ENCODE measurements at places on chromosomes 7 and 10.
A peak's percentile ranks its signal among the peaks of the same experiment; 100 is the strongest.

DNA sequence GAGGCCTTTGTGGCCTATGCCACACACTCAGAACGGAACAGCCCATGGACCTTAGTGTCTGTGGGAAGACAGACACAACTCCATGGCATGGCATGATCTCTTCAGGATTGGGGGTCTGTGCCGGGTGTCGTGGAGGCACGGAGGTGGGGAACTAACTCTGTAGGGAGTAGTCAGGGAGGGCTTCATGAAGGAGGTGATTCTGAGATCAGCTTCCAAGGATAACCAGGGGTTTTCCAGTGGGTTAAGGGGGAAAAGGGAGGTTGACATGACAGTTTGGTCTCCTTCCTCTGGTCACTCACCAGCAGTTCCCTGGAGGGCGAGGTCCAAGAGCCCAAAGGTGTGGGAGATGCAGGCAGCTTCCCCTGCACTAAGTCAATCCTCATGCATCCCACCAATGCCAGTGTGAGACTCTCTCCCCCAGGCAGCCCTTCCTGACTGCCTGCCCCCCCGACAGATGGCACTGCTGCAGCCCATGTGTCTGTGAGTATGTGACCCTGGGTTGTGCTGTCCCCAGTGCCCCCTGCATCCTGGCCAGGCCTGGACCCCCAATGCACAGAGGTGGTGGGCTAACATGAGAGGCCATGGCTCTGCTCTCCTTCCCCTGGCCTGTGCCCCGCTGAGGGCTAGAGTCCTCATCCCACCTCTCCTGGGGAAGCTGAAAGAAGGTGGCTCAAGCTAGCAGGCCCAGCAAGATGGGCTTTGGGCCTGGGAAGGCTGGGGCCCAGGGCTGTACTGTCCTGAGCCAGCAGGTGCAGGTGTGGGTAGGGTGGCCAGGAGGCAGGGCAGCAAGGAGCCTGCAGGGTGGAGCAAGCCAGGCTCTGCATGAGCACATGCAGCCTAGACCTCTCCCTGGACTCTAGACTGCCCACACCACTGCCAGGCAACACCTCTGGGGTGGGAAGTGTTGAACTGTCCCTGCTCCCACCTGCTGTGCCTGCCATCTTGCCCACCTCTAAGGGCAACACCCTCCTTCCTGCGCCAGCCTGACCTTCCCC lies 39.7 kb downstream of the RASGEF1A start:
- DNase-seq, result no peak

DNA sequence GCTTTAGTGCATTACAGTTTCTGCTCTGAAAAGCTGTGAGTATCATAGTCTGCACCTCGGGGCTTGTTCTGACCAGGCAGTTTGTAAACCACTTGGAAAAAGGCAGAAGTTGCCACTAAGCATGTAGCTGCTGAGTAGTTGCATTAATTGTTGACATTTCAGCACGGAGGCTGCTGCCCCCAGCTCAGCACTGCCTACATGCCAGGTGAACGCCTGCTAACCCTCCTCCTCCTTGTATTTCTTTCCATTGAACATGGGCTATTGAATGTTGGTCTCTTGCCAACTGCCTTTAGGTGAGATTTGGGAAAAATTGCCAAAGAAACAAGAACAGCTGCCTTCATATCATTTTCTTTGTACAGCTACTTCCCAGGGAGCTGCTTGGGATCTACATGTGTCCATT lies 164.2 kb downstream of the RAPGEF5 start:
- no peak for DNase-seq

DNA sequence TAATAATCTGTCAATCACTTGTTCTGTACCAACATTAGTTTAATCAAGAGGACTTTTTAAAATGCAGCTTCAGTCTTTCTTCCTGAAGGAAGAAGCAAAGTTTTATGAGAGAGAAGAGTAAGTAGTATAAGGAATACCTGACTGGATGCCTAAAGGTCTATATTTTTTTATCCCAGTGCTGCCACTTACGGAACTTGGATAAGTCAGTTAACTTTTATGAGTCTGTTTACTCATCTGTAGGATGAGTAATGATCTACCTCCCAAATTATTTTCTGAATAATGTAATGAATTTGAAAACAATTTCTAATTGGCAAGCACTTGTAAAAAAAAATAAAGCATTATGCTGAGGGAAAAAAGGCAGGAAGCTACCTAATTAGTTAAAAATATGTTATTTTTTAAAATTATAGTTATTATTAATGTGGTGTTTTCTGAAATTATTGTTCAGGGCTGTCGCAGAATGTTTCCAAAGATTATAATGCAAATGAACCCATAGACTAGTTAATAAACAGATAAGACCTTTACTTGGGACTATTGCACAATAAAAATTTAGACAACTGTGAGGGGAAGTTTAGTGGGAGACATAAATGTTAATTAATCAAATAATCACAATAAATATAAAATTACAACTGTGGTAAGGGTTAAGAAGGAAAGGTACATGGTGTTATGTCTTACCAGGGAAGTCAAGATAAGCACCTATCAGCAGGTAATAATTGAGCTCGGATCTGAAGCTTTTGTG lies 24.6 kb downstream of the SLK start:
- no peak for DNase-seq

DNA sequence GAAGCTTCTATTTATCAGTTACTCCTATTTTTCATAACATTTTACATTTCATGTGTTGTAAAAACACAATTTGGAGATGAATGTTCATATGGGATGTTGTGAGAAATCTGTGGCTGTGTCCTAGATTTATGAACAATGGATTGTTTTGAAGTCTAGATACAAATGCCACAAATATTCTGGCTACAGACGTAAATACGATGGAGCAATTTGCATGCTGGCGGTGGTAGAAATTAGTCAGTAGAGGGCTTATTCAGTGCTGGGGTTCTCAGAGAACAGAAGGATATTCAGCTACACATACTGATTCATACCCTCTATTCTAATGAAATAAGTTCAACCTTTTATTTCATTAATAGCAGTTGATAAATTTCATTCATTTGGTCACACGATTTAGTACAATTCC lies 48.8 kb downstream of the PLPP4 start:
- DNase-seq, result no peak

- DNase-seq, result no peak
Observed at GRCh38 chr10:91787810-91788209, 10.4 kb upstream of the TNKS2 start.

DNA sequence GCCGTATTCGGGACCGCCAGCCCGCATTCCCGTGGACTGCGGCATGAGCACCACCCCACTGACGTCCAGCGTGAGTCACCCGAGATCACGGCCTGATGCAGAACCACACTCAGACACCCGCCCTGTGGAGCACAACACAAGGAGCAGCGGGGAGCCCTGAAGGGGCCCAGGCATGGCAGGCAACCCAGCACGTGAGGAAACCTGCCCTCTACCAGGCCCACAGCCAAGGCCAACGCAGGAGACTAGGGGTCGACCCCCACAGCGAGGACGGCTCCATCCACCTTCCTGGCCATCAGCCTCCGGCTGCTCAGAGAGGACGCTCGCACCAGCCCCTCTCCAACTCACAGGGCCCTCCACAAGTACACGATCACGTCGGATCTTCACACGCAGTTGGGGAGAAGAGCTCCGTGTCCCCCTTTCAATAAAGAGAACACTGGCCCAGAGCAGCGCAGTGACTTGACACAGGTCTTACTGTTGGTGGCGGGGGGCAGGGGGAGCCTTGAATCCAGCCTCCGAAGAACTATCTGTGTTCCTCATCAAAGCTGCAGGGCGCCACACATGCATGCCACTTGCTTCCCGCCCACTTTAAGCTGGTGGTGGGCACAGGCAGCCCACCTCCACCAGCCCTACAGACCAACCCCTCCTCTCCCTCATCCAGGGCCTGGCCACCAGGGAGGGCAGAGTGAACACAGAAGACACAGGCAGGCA lies 22.0 kb downstream of the MAD1L1 start:
- DNase-seq, result no peak

DNA sequence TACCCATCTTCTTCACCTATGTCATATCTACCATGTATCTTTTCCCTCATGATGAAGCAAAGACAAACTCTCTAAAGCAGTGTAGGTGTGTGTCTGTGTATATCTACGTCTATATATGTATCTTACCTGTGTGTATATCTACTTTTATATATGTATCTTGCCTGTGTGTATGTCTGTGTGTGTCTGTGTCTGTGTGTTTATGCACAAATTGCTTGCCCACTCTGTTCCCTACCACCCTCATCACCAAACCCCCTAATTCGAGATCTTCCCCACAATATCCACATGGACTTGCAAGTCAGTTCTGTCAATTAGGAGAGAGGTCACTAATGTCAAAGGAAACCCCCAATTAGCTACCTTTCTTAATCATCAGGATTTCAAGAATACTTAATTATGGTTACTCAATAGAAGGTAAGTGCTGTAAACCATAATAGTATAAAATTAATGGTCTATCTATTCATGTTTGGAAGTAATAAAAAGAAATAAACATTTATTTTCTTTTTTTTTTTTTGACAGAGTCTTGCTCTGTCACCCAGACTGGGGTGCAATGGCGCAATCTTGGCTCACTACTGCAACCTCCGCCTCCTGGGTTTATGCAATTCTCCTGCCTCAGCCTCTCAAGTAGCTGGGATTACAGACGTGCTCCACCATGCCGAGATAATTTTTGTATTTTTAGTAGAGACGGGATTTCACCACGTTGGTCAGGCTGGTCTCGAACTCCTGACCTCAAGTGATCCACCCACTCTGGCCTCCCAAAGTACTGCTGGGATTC lies 43.6 kb downstream of the ANKRD61 start:
- no peak for DNase-seq

DNA sequence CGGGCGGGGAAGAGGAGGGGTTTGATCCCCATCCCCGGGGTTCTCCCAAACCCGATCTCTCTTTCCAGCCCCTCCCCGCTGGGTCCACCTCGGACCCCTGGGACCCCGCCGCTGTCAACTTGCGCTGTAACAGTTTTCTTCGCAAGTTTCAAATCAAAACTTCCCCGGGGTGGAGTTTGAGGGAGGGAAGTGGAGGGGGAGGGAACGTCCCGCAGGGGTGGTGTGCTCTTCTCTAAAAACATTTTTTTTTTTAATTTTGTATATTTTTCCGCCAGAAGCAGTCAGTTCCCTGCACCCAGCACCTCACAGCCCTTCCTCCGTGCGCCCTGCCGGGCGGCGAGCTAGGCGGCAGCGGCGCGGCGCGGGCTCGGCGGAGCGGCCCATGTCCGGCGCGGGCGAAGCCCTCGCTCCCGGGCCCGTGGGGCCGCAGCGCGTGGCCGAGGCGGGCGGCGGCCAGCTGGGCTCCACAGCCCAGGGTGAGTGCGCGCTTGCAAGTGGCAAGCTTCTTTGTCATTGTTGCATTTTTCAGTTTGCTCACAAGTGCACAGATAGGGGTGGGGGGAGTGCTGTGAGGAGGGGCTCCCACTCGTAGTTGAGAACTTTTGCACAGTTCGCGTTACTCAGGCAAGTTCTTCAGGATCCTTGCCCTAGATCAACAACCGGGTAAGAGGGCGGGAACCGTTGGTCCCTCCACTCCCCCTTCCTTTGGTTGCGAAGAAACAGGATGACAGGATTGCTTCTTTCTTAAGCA lies 933 bp downstream of the MDFIC start:
- peak; percentile 77 for DNase-seq

DNA sequence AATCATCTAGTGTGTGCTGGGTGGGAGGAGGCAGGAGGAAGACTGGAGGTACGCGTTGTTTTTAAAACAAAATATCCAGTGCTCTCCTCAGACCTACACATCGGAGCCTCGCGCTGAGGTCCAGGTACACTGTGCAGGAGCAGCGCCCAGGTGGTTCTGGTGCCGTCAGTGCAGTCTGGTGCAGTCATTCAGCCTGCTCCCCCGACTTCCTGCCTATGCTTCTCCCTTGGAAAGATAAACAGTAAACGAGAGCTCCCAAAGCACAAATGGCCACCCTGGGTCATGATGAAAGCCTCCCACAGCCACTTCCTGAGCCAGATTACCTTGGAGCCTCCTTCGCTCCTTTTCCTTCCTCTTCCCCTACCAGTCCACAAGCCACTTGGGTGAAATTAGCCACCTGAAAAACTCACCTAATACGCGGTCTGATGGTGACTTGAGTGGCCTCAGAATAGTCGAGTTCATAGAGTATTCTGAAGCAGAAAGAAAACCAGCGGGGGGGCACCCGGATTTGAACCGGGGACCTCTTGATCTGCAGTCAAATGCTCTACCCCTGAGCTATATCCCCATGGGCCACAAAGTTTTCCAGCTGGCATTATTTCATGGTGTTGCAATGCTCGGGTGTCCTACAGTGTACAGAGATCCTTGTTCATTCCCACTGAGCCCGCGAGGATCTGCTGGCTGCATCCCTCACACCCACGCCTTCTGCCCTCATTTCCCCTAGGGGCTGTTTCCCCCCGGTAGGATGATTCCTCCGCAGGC lies 82.5 kb downstream of the ZNF467 start:
- peak; percentile 72 for DNase-seq

GRCh38 chr7:77501192-77501515 lies 35.9 kb upstream of the PTPN12 start:
- no peak for DNase-seq

DNA sequence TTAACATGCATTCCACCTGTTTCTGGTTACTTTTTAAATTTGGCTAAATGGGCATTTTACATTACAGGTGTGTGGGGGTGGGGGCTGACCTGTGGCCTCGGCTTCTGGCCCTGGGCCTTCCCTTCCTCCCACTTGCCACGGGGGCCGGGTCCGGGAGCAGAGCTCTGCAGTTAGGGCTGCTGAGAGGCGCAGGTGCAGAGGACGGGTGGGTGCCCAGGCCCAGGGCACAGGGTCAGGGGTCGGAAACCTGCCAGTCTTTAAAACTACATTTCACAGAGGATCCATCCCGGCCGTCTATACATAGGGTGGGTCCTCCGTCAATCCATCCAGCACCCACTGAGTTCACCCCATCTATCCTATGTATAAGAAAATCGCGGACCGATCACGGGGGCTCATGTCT lies 106.5 kb upstream of the INSIG1 start:
- DNase-seq, result no peak

GRCh38 chr7:34759477-34760125 lies 101.6 kb downstream of the NPSR1 start:
- peak; percentile 32 for DNase-seq

GRCh38 chr7:116948934-116949333 lies 4.4 kb upstream of the ST7 start:
- DNase-seq, result no peak

DNA sequence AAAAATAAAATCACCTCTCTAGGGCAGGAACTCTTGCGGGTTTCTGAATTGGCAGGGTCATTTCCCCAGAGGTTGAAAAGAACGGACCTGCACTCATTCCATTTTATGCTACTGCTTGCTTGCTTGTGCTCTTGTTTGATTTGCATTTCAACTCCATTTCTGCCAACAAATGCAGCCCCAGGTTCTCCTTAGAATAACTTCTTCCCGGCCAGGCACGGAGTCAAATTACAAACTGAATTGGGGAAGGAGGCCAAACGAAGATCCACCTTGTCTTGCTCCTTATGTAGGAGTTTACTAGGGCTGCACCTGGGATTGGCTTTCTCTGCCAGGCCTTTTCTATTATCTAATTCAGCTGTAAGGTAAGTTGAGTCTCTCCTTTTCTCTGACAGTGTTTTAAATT lies 79.6 kb downstream of the HGF start:
- DNase-seq, result no peak
